Mucosa of descending colon (tissue), 3 donors: ENCODE measurements at places on chromosomes 6 and 20. TPM values are rescaled to one million over a fixed set of nuclear protein-coding genes. Genes with fewer than 3 reads are reported as not detected.

DNA sequence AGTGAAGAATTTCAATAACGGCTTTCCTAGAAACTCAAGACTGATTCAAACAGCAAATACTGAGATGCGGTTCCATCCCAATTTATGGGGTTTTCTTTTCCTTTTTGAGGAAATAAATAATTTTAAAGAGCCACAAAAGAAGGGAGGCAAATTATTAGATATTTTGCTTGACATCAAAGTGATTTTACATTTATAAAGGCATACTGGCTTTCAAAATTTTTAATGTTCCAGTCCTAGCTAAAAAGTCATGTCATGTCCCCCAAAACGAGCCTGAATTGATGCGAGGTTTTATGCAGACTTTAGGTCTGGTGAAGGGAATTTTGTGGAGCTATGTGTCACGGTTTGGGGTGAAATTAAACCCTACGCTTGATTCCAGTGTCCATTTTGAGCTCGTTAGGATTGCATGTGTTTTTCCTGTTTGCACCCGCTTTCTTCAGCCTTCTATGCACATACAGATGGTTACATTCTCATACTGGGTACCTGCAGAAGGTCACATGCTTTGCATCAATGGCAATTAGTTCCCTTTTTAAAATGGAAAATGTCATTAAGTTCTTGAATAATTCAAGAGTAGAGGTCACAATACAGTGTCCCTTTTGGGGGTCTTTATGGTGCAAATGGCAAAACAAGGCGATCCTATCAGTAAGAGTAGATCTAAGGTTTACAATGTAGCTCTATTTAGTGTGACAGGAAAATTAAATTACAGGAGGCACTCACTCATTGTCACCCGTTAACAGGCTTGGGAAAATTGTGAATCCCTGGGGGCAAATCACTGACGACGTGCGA lies 17.3 kb downstream of the FOXA2 start:
- DNase-seq = no peak

SIGLEC1 gene
- total RNA-seq = 3.3 TPM

C6orf15 gene
- total RNA-seq = not detected

GRCh38 chr6:33947047-33947446 lies 143.2 kb upstream of the MLN start:
- DNase-seq = no peak

AP5S1 gene
- 18.6 TPM for total RNA-seq

DNA sequence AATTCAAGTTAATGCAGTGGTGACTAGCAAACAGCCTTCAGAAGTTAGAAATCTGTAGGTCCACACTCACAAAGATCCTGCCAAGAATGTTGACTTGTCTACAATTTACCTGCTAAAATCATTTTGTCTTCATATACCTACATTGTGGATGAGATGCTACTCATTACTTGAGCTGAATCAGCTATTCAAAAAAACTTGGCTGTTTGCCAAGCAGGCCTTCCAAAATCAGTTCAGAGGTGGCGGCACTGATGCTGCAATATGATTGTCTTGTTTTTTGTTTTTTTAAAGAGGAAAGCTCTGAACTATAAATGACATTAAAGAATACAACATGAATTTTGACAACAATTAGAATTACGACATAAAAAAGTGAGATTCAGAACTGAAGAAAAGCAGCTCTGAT lies 354.7 kb upstream of the KHDRBS2 start:
- no peak for DNase-seq

PEDS1 gene
- 34.3 TPM for total RNA-seq

- no peak for DNase-seq
Measured at GRCh38 chr6:89509777-89510281, 76.9 kb downstream of the ANKRD6 start.

- no peak for DNase-seq
Measured at GRCh38 chr6:144156991-144157390, 6.7 kb downstream of the STX11 start.

DNA sequence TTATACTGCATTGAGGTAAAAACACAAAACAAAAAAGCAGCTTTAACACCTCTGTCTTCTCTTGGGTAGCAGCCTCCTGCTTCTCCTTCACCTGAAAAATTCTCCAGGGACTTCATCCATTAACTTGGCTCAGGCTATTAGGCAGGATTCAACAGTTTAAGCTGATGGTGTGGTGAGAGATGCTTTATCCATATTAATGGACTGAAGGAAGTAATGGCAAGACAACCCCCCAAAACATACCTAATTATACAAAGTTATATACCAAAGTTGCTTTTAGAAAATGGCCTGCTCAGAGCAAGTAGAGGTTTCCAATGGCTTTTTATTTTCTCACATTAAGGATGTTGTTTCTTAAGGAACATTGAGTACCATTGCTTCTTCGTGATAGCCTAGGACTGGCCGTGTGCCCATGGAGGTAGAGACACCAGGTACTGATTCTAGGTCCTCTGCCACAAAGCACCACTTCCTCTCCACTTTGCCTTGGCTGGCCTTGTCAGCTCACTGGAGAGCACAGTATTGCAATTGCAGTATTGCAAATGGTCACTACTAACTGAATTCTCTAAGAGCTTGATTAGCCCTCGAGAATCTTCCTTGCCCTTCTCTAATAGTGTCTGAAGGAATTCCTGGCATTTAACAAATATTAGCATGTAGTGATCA lies 7.3 kb downstream of the EDN1 start:
- no peak for DNase-seq

TPMT gene
- total RNA-seq = 50.5 TPM

DNA sequence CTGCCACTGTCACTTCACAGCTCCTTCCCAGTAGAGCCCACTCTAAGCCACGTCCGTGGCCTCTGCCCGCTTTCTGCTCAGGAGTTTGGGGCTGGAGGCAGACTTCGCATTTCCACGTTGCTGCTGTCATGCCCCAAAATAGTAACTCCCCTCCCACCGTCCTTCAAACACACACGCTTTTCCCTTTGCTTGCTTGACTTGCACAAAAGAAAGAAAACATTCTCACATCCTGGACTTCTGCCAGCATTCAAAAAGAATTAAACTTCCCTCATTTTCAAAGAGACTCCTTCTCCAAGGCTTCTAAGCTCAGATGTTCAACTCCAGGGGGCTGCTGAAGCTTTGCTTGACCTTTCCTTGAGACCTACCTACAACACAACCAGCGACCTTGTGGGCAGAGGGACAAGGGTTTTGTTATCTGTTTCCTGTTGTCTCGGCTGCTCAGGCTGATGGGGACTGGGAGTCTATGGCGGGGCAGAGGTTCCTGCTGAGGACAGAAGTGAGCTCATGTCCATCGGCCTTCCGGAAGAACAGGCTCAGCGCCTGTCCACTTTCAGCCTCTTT lies 263.8 kb upstream of the FOXQ1 start:
- no peak for DNase-seq

GRCh38 chr6:9463311-9463710 lies 951.6 kb downstream of the TFAP2A start:
- no peak for DNase-seq

GRCh38 chr6:44269921-44270525 lies at the start of gene TMEM151B:
TMEM151B (plus strand) TSS chr6:44270450; CDS start chr6:44270743, 293 bp downstream.
- DNase-seq = no peak

DNA sequence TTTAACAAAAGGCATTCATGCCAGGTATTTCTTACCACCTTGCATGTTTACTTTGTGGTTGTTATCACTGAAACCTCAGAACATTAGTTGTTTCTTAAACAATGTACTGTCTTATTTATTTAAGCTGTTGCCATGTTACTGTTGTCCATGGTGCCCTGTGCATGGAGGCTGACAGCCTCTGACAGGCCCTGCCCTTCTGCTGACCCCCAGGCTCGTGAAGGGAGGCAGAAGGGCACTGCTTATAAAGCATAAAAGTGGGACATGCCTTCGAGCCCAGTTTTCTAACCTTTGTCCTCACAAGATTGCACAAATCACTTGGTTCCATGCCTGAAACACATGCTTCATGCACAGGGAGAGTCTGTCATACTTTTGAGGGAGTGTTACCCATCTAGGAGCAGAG lies 46.7 kb upstream of the CLIC5 start:
- DNase-seq = peak; percentile 58

DNA sequence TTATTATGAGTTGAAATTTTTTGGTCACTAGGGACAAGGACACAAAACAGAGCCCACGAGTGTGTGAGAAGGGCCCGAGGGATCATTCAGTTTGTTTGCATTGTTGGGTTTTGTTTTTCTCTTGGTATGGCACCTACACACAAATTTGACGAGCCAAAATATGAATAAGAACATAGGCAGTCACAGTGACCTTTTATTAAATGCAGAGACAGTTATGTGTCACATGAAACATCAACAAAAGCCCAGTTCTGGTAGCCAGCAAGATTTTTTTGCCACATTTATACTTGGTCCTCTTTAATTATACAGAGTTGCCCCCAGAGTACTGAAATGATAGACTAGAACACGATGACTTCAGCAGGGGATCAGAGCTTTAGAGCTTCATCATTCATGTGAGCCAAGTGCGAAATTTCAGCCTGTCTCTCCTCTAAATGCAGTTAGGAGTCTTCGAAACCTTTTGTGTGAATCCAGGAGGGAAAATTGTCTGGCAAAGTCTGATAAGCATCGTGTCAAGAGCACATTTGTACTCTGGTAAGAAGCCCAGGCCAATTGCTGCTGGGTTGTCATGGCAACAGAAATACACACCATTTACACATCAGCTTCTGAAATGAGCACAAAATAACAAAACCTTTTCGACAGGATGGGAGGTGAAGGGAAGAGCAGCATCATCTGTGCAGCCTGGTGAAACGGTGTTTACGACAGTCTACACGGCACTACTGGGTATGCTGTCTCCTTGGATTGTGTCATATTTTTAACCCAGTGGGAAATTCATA lies 79.2 kb upstream of the RIPOR2 start:
- DNase-seq = no peak

ULBP1 gene
- not detected for total RNA-seq

DNA sequence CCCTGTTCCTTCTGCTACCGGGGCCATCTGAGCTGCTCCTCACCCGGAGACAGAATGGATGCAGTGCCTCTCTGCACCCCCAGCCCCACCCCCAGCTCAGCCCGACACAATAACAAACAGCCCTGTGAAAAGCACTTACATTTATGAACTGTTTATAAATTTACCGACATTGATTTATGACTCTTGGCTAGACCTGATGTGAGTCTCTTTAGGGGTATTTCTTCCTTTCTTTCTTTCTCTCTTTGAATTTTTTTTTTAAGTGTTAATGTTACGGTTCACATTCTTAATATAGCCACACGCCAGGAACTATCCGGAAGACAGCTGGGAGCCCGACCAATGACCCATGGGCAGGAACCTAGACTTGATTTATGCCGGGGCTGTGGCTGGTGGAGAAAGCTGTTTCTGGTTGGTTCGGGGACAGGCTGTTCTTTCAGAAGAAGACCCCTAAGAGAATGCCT lies 266.3 kb downstream of the CDC5L start:
- DNase-seq = no peak
